ENCODE measurements at places on chromosomes 6 and 20.

DNA sequence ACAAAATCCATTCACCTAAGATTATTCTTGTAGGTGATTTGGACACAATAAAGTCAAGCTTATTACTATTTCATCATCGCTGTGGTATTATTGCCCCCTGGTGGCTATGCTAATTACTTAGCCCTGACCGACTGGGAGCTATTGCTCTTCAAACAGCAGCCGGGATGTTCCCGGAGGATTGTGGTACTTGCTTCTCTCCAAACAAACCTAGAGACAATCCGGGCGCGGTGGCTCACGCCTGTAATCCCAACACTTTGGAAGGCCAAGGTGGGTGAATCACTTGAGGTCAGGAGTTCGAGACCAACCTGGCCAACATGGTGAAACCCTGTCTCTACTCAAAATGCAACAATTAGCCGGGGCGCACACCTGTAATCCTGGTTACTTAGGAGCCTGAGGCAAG is 15.4 kb upstream of the STMND1 start:
- peak; percentile 7 for DNase-seq

- no peak for DNase-seq
These were observed 6.3 kb downstream of the ACOT8 start for GRCh38 chr20:45850926-45851325.

GRCh38 chr6:12614456-12614855 is 102.1 kb upstream of the PHACTR1 start:
- no peak for DNase-seq

DNA sequence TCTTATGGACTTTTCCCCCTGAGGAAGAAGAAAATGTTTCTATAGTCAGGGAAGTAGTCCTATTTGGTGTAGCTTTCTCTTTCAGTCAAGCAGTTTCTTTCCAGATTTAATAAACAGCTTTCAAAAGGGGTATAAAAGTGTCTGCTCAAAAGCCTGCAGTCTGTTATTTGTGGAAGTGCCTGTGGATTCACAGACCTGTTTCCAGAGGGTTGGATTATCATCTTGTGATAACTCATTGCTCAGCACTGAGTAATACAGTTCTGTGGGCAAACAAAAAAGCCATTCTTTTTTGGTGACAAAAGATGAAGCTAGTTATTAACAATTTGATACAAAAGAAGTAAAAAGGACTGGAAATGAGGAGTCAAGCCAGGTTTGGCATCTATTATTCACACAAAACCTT is 358.2 kb upstream of the ID4 start:
- DNase-seq, result no peak

DNA sequence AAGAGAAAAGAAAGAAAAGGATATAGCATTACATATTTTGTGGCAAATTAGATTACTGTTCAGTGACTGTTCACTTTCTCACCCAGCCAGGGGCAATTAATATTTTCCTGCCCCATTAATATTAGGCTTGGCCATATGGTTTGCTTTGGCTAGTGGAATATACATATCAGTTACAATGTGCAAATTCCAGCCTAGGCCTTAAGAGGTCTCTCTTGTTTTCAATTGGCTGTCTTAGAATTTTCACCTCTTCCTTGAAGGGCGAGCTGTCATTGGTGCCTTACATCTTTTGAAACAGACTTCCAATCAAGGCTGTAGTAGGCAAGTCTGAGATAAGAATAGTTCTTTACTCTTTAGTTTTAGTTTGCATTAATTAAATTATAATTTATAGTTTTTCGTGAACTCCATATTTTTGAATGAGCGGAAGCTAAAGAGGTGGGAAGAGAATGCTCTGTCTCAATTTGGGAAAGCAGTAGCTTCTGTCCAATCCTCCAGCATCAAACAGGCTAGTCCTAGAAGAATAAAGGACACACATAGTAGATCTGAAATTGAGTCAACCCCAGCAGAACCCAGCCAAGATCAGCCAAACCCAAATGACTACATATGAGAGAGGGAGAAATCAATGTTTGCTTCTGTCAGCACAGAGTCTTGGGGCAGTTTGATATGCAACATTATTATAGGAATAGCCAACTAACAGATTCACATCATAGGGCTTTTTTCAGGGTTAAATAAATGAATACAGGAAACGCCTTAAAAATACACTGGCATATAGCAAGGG is 6.3 kb upstream of the CSNK2A1 start:
- no peak for DNase-seq

- no peak for DNase-seq
These were observed 5.6 kb downstream of the RAB23 start for GRCh38 chr6:57216235-57217101.

DNA sequence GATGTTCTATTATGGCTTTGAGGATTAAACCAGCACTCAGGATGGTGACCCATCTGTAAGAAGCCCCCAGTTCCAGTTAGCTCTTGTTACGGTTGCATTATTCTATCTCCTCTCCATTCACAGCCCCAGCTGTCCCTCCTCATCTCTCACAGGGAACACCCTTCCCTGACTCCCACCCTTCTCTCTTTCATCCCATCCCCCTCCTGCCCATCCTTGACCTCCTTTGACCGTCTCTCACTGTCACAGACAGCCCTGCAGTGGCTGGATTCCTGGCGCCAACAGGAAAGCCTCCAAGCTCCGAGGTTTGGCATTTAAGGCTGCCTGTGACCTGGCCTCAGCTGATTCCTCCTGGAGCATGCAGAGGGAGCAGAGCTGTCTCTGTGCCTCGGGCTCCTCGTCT is 4.2 kb upstream of the BPIFB4 start:
- DNase-seq, result no peak

GRCh38 chr20:36929290-36929689 is 22.2 kb downstream of the SAMHD1 start:
- DNase-seq, result no peak

DNA sequence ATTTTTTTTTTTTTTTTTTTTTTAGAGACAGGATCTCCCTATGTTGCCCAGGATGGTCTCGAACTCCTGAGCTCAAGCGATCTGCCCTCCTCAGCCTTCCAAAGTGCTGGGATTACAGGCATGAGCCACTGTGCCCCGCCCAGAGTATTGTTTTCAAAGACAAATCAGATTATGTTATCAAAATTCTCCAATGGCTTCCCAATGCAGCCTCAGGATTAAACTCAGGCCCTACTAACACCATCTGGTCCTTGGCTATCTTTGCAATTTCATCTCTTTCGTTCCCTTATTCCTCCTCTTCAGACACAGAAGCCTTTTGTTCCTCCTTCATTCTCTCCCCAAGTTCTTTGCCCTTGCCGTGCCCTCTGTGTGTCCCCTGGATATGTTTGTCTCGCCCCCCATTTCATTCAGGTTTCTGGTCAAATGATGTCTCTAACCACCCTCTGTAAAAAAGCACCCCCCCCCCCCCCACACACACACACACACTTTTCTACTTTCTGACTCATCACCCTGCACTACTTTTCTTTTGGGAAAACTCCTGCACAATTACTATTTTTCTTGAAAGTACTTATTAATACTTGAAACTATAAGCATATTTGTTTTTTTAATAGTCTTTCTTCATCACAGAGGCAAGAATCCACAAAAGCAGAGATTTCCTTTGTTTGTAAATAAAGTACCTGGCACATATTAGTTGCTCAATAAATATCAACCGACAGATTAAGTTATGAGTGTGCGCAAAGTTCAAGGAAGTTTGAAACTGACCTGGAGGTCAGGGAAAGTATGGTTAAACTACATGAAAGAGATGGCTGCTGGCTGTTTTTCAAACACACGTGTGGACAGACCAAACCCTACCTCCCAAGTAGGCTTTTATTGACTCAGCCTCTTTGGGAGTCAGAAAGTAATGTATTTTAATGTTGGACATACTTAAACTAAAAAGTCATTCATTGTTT is 16.7 kb downstream of the BTN1A1 start:
- DNase-seq, result no peak

GRCh38 chr20:15613530-15613929 is 959.7 kb downstream of the KIF16B start:
- no peak for DNase-seq

DNA sequence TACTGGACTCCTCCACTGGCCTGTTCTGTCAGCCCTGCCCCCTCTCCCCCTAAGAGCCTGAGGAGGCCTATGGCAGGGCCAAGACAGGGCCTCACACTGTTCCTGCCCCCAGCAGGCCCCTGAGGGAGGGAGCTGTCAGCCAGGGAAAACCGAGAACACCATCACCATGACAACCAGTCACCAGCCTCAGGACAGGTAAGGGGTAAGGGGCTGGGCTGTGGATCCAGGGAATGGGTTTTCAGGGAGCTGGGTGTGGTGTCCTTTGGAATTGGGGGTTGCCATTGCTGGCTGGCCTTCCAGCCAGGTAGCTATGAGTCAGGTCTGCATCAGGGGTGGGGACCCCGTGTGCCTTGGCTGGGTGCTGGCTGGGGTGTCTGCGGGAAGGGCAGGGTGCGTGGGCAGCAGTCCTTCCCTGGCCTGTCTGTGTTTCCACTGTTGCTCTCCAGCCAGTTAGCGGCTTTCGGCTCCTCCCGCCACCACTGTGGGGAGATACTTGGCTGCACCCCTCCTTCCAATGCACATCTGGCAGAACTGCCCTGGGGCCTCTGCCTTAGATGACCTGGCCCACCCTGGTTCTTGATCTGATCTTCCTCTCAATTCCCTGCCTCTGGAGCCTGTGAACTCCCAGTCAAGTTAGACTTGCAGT is 3.9 kb downstream of the SLC29A1 start:
- no peak for DNase-seq

- DNase-seq, result no peak
These were observed 162.2 kb upstream of the BMP5 start for GRCh38 chr6:56037601-56038000.

DNA sequence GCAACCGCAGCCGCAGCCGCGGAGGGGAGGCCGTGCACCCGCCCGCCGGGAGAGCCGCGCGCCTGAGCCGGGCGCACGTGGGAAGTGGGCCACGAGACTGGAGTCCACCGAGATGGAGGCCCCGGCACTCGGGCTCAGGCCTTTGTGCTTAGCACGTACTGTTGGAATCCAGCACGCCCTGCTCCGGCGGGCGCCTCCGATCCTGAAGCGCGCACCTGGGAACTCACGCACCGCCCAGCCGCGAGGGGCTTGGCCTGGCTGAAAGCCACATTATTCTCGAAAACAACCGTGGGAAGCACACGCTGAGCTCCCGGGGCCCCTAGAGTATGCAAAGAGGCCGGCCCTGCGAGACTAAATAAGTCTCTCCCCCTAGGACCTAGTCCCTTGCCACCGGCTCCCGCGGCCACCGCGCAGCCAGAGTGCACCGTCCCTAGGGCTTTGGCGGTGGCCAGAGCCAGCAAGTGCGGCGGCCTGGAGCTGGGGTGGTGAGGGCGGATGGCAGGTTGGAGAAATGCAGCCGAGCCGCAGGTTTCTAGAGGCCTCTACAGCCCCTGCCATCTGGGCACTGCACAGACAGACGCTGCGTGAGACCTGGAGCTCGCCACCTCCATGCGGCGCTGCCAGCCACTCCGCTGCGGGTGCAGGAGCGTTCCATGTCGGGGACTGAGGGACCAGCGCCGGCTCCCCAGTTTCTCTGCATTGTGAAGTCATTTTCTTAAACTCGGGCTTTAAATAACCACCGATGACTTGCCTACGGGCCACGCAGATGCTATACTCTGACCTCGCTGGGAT is 42.0 kb upstream of the LY86 start:
- DNase-seq, result peak; percentile 73

DNA sequence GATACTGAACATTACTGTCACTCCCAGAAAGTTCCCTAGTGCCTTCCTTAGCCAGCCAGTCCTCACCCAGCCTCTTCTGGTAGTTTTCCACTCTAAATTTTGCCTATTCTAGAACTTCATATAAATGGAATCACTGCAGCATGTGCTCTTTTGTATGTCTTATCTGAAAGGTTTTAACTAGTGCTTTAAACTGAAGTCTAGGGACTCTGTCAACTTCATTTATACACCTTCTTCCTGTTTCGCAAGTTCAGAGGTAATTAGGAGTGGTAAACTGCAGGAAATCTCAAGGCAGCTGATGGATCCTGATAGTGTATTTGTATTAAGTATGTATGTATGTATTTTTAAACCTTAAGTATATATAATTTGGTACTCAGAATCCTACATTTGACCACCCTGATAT is 94.3 kb downstream of the TCP11 start:
- no peak for DNase-seq

DNA sequence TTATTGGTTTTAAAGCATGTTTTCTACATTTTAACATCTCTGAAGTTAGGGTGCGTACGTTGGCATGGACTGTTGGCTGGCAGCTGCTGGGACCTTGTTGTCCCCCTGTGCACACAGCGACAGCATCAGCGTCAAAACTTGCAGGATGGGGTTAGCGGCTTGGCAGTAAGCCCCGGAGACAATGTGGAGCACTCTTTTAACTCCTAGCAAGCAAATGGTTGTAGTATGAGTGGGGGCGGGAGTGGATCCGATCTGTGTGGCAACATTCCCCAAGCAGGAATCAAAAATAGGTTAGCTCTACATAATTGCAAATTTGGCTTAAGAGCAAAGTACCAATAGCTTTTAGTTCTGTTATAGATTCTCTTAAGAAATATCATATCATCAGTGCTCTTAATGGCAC is 70.1 kb downstream of the NRN1 start:
- DNase-seq, result no peak

- no peak for DNase-seq
These were observed 150.8 kb upstream of the RNF24 start for GRCh38 chr20:4165984-4166725.

GRCh38 chr6:10847684-10848083 is 9.3 kb upstream of the MAK start:
- no peak for DNase-seq

DNA sequence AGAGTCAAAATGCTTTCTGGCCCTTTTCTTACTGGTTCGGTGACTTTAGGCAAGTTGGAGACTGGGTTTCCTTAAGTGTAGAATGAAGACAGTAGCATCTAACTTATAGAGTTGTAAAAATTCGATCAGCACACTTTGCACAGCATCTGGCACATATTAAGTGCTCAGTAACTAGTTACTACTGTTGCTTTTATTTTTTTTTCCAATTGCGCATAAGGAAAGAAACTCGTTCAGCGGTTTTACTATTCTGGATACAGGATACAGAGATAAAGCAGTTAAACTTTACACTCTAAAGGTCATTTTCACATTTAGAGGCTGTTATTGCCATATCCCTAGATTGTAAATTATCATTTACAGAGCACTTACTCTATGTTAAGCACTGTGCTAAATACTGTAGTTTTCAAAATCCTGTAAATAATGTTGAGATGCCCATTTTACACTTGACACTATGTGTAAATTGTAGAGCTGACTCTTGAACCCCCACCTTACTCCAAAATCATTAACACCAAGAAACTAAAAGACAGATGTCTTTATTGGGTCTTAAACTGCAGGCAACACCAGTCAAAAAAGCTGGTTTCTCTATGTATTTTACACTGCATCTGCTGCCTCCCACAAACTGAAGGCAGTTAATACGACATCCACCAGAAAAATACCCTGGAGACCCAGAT is 886 bp downstream of the ROMO1 start:
- DNase-seq, result no peak

GRCh38 chr6:815348-815738 is 122.4 kb upstream of the EXOC2 start:
- no peak for DNase-seq

- peak; percentile 75 for DNase-seq
These were observed at the start of gene FKBP1A for GRCh38 chr20:1392693-1393506. Gene FKBP1A (minus strand): TSS chr20:1393054. CDS start chr20:1392998, 56 bp downstream.
